ENCODE measurements at places on chromosomes 16 and 17. TPM values are rescaled to one million over a fixed set of nuclear protein-coding genes. Genes with fewer than 3 reads are reported as not detected.

ITPRIPL2 gene
- 23.6 TPM for total RNA-seq

CIBAR2 gene
- not detected for total RNA-seq

ADAT1 gene
- 27.5 TPM for total RNA-seq

CTRB2 gene
- not detected for total RNA-seq

UBALD2 gene
- total RNA-seq = 5.5 TPM

TEN1 gene
- 29.6 TPM for total RNA-seq

NME2 gene
- total RNA-seq = 803 TPM

DPEP2 gene
- total RNA-seq = not detected

KRTAP4-3 gene
- total RNA-seq = not detected

EMP2 gene
- 9.4 TPM for total RNA-seq

SHCBP1 gene
- 6.7 TPM for total RNA-seq

UTS2R gene
- not detected for total RNA-seq

MMP2 gene
- total RNA-seq = 110 TPM

TMEM92 gene
- not detected for total RNA-seq

MT4 gene
- not detected for total RNA-seq

LMF1 gene
- total RNA-seq = 38.6 TPM

CCL7 gene
- 3.4 TPM for total RNA-seq

PROCA1 gene
- total RNA-seq = not detected

SMIM36 gene
- not detected for total RNA-seq

METRN gene
- total RNA-seq = 120 TPM

CTRL gene
- total RNA-seq = 0.18 TPM

MYH11 gene
- total RNA-seq = 0.16 TPM

MGAT5B gene
- 0.49 TPM for total RNA-seq
